ENCODE measurements at places on chromosomes 3 and 15. TPM values are rescaled to one million over a fixed set of nuclear protein-coding genes. Genes with fewer than 3 reads are reported as not detected.

Gene MYH15
- total RNA-seq: 0.99 TPM

Gene GOLGA6A
- not detected for total RNA-seq

DNA sequence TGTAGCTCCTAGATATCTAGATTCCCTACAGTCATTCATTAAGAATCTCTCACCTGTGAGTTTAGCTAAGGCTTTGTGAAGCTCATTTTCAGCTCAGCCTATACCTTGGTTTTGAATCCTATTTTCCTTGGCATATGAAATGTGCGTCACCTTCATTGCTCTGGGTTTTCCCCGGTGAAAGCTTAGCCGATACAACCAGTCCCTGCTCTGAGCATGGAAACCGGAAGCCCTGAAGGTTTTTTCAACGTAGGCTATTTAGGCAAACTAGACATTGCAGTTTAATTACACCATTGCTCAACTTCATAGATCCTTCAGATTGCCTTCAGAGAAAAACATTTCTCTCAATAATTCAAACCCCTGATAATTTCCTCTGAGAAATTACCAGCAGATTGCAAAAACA lies 206.8 kb upstream of the TPRG1 start:
- DNase-seq: no peak

- no peak for DNase-seq
These were observed 226.0 kb upstream of the GOLGA6L4 start for GRCh38 chr15:84009616-84010015.

DNA sequence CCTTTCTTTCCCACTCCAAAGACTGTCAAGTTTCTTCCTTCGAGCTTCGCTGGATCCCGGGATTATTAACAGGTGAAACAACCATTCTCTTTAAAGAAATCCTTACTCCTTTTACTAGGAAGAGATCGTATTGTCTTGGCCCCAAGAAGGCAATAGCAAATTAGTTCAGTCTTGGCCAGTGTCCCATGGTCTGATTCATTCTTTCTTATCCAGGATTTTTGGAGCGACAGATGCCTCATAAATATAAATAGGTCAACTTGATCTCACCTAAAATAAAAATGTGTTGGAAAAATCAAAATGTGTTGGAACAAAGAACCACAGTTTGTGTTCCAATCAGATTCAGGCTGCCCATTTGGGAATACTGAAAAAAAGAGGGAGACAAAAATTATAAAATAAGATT lies 140.1 kb upstream of the TMEM108 start:
- DNase-seq: no peak

- DNase-seq: no peak
These were observed 361.5 kb upstream of the DPH6 start for GRCh38 chr15:35907511-35907910.

- DNase-seq: no peak
These were observed 43.2 kb downstream of the TMEM39A start for GRCh38 chr3:119420196-119420595.

DNA sequence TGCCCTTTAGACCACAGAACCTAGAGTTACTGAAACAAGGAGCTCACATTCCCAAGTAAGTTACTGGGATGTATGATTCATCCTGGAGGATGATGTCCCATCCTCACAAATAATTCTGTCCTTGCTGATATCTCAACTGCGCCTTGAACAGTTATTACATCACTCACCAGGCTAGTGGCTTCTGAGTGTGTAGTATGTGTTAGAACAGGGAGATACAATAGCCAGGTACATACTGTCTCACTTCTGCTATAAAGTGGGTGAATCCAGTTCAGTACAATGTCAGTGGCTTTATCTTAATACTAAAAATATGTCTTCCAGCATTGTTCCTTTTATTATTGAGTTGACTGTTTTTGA lies 483.2 kb upstream of the FRG2C start:
- no peak for DNase-seq

DNA sequence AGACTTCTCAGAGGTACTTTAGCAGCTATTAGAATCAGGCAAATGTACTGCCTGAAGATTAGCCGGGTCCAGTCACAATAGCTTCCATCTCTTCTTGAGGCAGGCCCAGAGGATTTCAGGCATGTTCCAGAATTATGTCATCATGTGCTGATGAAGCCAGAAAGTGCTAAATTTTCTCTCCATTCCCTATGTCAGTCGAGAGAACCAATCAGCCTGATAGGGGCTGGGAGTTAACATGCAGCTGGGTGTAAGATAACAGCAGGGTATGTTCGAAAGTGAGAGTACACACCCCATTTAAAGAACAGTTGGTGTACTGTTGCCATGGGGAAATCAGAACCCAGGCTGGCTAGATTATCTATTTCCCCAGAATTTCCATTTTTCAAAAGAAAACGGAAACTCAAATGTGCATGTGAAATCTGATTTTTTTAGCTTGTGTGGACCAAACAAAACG lies 48.7 kb downstream of the MYH15 start:
- peak; percentile 72 for DNase-seq

Data from fibroblast of the aortic adventitia (primary cell).